ENCODE measurements at places on chromosomes 2 and 18. TPM values are rescaled to one million over a fixed set of nuclear protein-coding genes. Genes with fewer than 3 reads are reported as not detected.

Gene PDCD1
- total RNA-seq = 77.6 TPM

Gene ASAP2
- total RNA-seq = 0.17 TPM

Gene MYCN
- total RNA-seq = not detected

Gene RGPD3
- 0.26 TPM for total RNA-seq

Gene PRLH
- not detected for total RNA-seq

Gene TBR1
- 0.05 TPM for total RNA-seq

Gene PRKAG3
- total RNA-seq = not detected

Gene ALPI
- total RNA-seq = not detected

Measured in activated T-helper 17 cell treated with anti-CD3 and anti-CD28 coated beads, Interleukin-2, amount 50 U/mL, for 72 hours (primary cell).